A549 treated with Mapracorat at 1 μM for 4 hours (cell line): ENCODE measurements at places on chromosomes 7 and 10. TPM values are rescaled to one million over a fixed set of nuclear protein-coding genes. Genes with fewer than 3 reads are reported as not detected.

Gene FGL2
- total RNA-seq: not detected in 5 replicates

Gene COA1
- total RNA-seq: 82.6 to 92.9 TPM (median 84.7 TPM) in 5 replicates

Gene C7orf57
- 0.24 to 0.45 TPM (median 0.31 TPM) in 5 replicates for total RNA-seq

Gene CPN1
- 0.15 to 0.45 TPM (median 0.35 TPM) in 5 replicates for total RNA-seq

Gene AMPH
- 0.05 to 0.13 TPM (median 0.11 TPM) in 4 of 5 replicates, not detected in the other for total RNA-seq
